ENCODE measurements at places on chromosomes 5 and 9.
A peak's percentile ranks its signal among the peaks of the same experiment; 100 is the strongest.

DNA sequence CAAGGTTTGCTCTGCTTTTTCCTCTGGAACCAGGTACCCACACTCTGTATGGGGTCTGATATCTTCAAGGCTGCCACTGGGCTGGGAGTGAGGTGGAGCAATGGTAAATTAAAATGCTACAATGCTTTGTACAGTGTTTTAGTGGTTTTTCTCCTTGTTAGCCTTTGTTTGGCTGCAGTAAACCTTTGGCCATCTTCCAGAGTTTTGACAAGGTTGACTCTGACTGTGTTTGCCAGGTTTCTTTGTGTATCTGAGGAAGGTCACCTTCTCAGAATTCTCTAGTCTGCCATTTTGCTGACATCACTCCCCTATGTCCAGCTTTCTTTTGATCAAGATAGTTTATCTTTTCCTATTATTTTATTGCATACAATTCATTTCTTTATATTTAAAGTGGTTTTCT, 11.2 kb downstream of the SPATA31D1 start:
- no peak for DNase-seq

DNA sequence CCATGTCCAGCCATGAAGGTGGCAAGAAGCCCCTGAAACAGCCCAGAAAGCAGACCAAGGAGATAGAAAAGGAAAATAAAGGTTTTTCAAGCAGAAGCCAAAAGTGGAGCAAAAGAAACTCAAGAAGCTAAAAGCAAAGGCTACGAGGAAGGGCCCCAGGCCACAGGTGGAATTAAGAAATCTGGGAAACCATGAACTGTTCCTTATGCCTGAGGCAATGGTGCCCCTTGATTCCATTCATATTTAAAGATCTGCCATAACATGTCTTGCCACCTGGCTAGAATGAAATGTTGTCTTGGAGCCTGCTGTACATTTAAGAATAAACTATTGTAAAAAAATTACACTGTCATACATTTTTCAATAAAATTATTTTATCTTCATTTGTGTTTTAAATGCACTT, 59.5 kb upstream of the TARS1 start:
- DNase-seq = no peak

- DNase-seq = no peak
Observed at GRCh38 chr9:98795295-98795955, 930 bp downstream of the ANKS6 start.

DNA sequence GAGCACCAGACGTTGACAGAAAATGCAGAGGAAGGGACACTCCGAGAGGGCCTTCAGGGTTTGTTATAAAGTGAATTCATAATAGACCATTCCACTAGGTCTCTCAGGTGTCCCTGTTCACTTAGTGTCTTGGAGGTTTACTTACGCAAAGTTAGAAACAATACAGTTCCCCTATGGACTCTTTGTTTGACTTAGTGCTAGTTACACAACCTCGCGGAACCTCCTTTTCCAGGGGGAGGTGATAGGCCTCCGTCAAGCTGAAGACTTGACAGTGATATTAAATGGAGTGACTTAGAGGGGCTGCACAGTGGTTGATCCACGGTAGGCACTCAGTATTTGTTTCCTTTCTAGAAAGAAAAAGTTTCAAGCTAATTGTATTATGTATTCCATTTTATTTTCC, 1.3 kb downstream of the CCT5 start:
- DNase-seq = no peak

DNA sequence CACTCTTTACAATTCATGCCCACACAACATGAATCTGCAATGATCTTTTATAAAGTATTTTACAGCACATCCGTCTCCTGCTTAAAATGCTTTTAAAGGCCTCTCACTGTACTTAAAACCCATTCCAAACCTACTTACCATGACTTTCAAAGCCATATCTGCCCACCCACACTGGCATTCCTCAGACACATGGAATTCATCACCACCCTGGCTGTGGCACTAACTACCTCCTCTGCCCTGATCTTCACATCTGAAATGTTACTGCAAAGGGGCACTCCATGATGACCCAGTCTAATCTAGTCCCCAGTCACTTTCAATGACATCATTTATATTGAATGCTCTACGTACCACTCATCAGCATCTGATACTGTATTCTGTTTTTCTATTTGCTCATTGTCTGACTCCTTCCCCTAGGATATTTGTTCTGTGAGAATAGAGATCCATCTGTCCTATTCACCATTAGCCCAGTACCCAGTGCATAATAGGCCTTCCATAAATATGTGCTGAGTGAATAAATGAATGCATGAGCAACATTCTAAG, 193.2 kb upstream of the KIF2A start:
- DNase-seq = no peak

- no peak for DNase-seq
Observed at GRCh38 chr5:143554918-143555477, 151.5 kb upstream of the NR3C1 start.

DNA sequence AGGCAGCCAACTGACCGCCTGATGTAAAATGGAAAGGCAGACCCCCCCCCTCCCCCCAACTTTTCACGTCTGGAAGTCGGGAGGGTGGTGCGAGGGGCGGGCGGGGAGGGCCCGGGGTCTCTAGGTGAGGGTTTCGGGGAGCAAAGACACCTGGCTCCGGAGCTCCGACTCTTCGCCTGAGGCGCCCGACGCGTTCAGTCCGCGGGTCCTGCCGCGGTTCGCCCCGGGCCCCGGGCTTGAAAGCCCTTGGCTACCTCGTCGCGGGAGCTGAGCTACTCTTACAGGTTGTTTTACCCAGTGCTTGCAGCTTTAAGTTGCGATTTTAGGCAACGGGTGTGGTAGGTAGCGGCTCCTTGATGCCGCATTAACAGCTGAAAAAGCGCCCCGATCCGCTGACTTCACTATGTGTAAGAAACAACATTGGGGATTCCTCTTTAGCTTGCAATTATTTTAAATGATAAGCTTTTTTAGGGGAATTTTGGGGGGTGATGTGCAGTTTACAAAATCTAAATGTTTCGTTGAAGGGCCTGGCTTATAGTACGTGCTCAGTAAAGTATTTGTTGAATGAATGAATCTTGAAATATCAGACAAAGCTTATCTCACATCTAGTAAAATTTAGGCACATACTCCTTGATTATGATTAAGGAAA, 722 bp downstream of the CDC42SE2 start:
- peak; percentile 16 for DNase-seq

DNA sequence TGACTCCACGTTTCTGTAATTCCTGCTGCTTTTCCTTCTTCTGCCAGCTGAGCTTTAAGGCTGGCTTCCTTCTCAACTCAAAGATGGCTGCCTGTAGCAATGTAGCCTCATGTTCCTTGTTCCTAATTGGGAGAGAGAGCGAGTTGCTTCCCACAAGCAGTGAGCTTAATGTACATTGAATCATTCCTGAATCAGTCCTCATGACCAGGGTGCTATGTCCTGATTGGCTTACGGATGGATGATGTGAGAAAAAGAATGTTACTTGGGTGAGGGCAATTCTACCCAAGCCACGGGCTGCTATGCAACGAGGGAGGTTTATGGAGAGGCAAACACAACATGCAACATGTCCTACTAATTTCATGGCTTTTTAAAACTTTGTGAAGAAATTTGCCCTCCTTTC, 356.2 kb downstream of the RASEF start:
- no peak for DNase-seq

DNA sequence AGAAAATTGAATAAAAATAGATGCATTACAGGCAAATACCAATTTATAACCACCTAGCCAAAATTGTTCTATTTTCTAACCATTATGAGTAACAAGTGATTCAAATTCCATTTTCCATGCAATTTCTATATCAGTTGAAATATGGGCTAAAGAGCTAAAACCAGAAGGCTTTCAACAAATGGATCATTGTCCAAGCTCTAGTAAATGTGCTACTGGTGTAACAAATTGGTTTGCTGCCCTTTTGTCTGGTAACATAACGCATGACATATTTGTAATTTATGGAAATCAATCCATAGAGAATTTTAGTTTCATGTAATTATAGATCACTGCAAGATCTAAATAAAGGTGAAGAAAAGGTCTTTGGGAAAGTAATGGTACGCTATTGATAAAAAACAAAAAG, 708.0 kb upstream of the GRAMD2B start:
- no peak for DNase-seq

GRCh38 chr5:149049371-149049781, 13.5 kb downstream of the SH3TC2 start:
- no peak for DNase-seq

DNA sequence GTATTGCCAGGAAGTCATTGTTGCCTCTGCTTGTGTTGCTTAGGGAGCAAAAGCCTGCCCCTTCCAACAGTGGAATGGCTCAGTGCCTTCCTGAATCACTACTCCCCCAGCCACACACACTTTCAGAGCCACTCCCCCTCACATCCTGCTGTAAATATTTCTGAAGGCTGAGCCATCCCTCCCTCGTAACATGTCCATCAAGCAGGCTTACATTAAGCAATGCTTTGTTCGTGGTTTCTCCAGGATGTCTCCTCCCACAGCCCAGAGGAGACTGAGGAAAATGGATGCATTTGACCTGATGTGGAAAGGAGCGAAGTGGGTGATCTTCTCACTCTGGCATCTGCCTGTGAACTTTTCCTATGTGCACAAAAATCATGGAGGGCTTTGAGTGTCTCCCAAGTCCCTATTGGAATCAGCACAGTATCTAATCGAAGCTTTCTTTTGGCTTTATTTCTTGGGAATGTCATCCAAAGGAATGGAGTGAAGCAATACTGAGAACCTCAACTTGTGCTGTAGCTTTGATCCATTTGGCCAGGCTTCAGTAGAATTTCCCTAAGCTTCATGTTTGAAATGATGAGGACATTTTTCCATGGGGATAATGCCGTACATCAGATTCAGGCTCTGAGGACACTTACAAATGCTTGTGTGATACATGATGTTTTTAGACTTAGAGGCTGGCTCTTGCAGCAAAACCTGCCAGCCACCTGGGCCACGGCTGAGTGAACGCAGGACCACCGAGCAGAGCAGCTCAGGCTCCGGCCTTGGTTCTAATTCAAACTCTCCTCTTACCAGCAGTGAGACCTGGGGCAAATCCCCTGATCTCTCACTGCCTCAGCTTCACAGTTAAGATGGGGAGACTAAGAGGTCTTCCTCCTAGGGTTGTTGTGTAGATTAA, 389.1 kb downstream of the ENC1 start:
- DNase-seq = no peak

DNA sequence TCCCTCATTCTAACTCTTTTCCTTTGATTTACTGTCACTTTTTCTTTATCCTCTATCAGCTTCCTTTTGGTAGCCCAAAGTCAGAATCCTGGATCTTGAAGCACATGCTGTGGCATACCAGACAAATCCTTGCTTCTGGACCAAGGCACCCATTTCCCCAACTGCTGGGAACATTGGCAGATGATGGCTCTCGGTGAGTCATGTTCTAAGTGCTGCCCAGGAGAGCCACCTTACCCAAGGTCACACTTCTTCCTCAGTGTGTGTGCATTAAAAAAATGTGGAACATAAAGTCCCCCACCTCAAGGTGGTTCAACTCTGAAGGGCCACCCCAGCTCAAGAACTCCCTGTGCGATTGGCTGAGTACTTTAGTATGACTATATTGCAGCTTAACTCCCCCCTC, 141.4 kb upstream of the PUM3 start:
- DNase-seq = no peak

DNA sequence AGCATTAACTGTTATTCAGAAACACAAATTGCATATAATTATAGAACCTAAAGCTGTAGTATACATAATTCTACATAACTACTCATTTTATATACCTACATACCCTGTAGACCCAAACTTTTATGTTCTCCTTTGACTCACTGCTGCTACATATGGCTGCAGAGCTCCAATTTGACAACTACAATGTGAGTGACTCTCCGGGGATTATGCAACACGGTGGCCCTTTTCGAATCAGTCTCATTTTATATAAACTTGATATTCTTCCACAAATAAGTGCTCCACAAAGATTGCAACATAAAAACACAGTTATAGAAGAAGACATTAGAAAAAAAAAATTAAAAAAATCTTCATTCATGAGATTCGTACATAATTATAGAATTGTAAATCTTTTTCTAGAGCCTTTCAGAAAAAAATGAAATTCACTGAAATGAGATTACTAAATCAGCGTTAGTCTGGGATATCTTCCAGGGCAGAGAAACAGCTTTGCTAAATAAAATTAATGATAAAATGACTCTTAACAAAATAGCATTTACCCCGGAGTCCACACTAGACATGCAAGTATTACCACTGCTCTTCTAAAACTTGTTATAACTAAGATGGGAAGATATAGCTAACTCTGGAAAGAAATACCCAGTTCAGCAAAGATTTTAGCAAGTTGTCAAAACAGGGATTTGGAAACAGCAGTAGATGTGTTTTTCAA, 52.6 kb downstream of the SRFBP1 start:
- DNase-seq = no peak

Data from stimulated activated CD4-positive, alpha-beta T cell treated with anti-CD3 and anti-CD28 coated beads, Interleukin-15, amount 100 ng/mL, for 1 hour (primary cell).